ENCODE measurements at places on chromosomes 13 and 19.
A peak's percentile ranks its signal among the peaks of the same experiment; 100 is the strongest.

DNA sequence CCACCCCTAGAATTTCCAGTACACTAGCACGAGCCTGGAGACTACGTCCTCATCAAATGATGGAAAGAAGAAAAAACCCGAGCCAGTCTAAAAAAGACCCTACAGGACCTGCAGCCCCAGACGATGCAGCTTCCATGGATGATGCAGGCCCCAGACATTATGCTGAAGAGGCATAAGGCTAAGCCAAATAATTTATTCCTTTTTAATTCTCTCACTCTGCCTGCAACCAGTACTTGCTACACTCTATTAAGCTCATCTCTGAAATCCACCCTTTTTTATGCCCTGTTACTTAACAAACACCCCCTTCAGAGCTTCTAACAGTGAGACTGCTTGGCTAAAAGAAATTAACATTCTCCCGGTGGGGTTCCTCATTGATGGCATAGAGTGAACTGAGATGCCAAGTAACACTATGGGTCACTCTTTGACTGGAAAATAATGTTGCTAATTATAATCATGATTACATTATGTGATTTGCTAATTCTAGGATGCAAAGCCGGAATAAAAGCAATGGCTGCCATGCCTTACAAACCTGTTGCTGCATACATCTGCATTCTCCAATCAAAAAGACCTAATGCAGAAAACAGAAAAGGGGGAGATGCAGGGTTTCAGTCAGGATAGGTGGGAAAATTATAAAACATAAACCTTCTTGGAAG is 1462.4 kb downstream of the UQCRFS1 start:
- DNase-seq: no peak

GRCh38 chr13:114089341-114089740 is 43.1 kb downstream of the RASA3 start:
- DNase-seq: no peak

- no peak for DNase-seq
These were observed 37.7 kb upstream of the CYP4F8 start for GRCh38 chr19:15577184-15577771.

DNA sequence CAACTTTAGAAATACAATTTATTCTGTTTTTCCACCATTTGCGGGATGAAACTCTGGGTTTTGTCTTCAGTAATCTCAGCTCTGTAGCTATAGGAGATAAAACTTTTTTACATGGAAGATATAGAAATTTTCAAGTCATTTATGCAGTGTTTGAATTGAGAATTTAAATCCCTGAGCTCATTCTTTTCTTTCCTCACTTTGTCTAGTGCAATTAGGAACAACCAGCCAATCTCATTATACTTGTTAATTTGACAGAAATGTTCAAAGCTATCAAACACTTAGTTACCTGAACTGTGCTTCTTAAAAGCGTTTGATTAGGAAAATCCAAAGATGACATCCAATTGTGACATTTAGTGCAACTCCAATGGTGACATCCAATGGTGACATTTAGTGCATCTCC is 1014.3 kb downstream of the SLITRK5 start:
- no peak for DNase-seq

- DNase-seq: no peak
These were observed 23.1 kb downstream of the PSPC1 start for GRCh38 chr13:19759669-19760068.

- DNase-seq: no peak
These were observed 120.4 kb downstream of the RAB20 start for GRCh38 chr13:110440946-110441731.

DNA sequence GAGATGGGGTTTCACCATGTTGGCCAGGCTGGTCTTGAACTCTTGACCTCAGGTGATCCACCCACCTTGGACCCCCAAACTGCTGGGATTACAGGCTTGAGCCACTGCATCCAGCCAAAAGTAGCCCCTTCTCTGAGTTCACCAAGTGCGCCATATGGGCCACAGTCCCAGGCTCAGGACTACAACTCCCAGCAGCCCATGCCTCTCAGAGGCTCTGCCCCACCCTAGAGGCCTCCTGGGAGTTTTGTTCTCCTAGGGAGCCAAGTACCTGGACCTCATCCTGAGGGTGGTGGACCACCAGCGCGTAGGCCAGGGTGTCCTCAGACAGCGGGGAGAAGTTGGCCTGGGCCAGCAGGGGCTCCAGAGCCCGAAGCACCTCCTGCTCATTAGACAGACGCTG is 18.8 kb downstream of the TMEM143 start:
- DNase-seq: no peak

DNA sequence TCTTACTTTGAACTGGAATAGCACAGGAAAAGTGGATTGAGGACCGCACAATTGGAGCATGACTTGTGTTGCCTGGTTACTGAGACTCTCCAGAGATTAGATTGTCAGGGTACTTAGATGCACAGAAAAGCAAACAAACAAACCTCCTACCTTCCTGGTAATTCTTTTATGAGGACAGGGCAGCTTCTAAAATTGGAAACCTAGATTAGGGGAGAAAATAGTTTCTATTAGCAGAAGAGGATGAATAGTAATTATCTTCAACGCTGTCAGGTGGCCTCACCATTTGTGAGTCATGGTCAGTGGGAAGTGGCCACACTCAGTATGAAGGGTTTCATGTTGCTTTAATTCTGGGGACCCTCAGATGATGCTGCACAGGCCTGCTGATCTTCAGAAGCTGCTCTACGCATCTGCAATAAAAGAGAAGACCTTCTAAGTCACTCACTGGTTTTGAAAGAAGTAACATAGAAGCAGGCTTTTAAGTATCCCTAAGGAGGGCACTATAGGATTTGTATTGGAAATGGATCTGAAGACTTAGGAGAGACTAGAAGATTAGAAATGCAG is 106.8 kb downstream of the LACC1 start:
- peak; percentile 62 for DNase-seq

DNA sequence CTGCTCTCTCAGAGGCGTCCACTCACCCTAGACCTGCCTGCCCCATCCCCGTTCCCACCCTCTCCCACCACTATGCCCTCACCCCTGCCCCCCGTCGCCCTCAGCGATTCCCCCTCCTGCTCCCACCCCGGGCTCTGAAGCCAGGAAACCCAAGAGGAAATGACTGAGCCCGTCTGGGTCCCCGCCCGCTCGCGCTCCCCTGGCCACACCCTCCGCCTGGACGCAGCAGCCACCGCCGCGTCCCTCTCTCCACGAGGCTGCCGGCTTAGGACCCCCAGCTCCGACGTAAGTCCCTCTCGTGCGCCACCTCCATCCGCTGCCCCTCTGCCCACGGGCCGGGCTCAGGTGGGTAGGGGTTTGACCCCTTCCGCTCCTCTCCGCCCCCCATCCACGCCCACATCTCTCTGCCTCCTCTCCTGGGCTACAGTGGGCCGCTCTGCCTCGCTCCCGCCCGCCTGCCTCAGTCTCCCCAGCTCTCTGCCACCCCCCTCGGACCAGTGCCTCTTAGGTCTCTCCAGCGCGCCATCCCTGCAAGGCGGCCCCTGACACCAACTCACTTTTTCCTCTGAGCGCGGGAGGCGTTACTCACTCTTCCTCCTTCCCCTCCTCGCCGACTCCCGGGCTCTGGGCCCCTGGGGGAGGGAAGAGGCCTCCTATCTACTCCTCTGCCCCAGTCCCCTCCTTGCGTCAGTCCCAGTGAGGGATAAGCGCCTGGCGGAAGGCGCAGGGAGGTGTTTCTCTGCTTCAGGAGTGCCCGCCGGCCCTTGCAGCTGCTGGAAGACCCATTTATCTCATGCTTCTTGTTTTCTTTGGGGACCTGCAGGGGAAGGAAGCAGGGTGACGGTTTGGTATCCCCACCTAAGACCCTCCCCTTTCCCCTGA is at the start of gene FXYD5:
FXYD5 (plus strand) TSS at position 211 of the 882 bp plus-strand sequence. CDS start 816 bp downstream, outside the sequence.
- no peak for DNase-seq

- no peak for DNase-seq
These were observed 4.3 kb downstream of the DOT1L start for GRCh38 chr19:2167896-2168618.

DNA sequence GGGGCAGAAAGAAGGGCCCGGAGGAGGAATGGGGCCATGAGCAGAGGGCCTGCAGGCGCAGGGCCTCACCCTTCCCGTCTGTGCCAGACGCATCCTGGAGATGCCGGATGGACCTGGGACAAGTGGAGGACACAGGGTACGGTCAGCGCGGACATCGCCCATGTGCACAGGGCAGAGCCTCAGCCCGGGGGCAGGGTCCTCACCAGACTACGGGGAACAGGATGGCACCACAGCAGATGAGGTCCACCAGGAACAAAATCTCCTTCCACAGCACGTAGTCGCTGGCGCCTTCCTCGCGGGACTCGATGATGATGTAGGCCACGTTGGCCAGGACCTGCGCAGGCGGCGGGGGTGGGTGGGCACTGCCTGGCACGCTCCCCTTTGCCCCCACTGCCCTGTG is 5.6 kb downstream of the GPR108 start:
- DNase-seq: no peak

DNA sequence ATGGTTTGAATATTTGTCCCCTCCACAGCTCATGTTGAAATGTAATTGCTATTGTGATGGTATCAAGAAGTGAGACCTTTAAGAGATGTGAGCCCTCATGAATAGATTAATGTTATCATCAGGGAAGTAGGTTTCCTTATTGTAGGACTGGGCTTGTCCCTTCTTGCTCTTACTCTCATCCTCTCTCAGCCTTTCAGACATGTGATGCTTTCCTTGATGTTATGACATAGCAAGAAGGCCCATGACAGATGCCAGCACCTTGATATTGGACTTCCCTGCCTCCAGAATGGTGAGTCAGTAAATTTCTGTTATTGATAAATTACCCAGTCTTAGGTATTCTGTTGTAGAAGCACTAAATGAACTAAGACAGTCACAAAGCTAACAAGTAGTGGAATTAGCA is 5.7 kb upstream of the ZMYM2 start:
- DNase-seq: no peak

GRCh38 chr19:17937371-17937900 is 4.6 kb downstream of the CCDC124 start:
- no peak for DNase-seq

DNA sequence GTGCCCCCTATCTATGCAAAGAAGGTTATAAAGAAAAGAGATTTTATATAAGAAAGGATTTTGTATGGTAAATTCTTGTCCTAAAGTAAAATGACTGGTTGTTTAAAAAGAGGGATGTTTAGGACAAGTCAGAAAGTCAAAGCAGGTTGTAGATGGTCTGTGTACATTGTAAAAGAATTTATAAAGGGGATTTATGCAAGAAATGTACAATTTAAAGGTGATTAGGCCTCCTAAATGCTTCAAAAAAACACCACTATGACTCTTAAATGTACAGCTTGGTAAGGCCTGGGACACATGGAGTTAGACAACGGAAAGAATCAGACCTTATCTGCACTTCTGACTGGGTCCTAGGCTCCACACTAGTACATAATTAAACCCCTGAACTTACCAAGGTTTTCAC is 19.3 kb upstream of the C13orf42 start:
- DNase-seq: no peak

- no peak for DNase-seq
These were observed 1579.8 kb downstream of the PCDH9 start for GRCh38 chr13:65650321-65650720.

DNA sequence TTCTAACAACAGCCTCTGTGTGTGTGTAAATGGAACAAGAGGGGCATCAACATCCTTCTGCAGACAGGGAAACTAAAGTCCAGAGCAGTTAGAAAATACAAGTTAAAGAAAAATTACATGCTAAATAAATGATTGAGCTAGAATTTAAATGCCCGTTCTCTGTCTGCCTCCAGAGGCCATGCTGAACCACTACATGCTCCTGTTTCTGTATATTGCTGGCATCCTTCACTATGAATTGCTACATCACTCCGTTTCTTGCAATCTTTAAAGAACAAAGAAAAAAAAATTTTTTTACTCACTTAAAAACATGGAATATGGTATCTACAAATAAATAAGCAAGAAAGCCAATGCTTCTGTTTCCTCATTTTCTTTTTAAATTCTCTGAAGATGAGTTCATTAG is 47.9 kb downstream of the DCT start:
- DNase-seq: no peak

- no peak for DNase-seq
These were observed 72.7 kb downstream of the SPACA7 start for GRCh38 chr13:112448621-112449544.

DNA sequence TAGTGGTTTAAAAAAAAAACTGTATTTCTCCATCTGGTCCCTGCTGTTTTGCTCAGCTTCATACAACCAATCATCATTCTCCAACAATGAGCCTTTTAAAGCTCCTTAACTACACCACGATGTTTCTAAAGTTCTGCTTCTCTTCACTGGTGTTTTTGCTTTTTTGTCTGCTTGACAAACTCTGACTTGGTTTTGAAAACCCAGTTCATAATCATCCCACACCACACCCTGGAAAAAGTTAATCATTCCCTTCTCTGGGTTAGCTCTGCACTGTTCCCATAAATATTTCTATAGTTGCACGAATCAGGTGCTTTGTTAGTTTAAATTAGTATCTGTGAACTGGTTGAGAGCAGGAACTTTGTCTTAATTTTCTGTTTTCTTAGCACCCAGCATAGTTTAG is 217.1 kb downstream of the ENOX1 start:
- no peak for DNase-seq

- DNase-seq: no peak
These were observed 14.9 kb upstream of the PTBP1 start for GRCh38 chr19:782185-782877.

DNA sequence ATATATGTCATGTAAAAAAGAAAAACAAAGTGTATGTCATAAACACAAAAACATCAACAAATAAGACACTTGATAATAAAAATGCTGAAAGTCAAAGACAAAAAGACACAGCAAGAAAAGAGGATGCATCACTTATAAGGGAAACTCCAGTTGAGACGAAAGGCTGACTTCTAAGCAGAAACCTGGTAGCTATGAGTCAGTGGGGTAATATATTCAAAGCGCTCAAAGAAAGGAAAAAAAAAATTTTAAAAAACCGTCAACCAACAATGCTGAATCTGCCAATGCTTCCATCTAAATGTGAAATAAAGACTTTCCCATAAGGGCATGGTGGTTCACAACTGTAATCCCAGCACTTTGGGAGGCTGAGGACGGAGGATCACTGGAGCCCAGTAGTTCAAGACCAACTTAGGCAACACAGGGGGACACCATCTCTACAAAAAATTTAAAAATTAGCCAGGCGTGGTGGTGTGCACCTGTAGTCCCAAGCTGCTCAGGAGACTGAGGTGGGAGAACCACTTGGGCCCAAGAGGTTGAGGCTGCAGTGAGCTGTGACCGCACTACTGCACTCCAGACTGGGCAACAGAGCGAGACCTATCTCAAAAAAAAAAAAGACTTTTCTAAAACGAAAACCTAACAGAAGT is 24.0 kb downstream of the USP12 start:
- DNase-seq: no peak

GRCh38 chr13:31878052-31878451 is 138.7 kb downstream of the RXFP2 start:
- no peak for DNase-seq

DNA sequence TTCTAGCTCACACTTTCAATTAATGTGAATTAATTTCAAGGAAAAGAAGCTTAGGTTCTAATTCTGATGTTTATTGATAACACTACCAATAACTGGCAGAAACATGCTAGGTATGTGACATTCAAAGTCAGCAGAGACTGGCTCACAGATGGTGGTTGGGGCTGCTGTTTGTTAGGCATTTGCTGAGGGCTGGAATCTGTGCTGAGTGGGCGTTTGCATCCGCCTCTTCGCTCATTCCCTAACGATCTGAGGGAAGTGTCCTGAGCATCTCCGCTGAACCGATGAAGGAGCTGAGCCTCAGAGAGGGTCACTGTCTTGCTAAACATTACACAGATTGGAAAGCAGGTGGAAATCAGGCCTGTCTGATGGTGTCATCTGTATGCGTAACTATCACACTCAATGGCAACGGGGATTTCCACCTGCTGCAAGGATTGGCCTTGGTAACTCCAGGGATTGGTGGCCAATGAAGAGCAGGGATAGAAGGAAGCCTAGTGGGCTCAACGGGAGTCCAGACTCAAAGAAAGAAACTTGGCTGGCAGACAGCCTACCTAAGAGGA is 338.9 kb downstream of the TEX29 start:
- DNase-seq: no peak

GRCh38 chr19:10122045-10122444 is 2.3 kb upstream of the EIF3G start:
- DNase-seq: no peak

All from NCI-H187 (cell line).